ENCODE measurements at places on chromosomes 3 and 15.
A peak's percentile ranks its signal among the peaks of the same experiment; 100 is the strongest.

- no peak for DNase-seq
These were observed 90.0 kb downstream of the LRRK1 start for GRCh38 chr15:101009176-101009575.

- DNase-seq = no peak
These were observed 38.6 kb downstream of the ATP1B3 start for GRCh38 chr3:141915016-141915415.

- DNase-seq = no peak
These were observed 65.7 kb upstream of the IL12A start for GRCh38 chr3:159922861-159923312.

GRCh38 chr3:134754768-134755559 lies 40.1 kb upstream of the EPHB1 start:
- DNase-seq = peak; percentile 85

DNA sequence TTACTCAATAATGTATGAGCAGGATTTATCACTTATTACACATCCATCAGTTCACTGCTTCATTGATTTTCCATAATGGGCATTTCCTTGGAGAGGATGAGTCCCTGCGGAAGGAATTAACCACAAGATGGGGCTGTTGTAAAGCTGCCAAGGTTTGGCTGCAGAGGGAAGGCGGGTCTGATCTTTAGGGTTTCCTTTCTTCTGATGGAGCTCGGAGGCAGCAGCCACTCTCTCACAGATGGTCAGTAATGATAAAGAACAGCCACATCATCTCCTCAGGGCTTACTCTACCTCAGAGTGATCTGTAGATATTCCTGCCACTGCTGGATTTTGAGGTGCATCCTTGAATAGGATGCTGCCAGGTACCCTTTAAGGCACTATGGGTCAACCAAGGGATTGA lies 115.2 kb downstream of the USP13 start:
- DNase-seq = peak; percentile 80

DNA sequence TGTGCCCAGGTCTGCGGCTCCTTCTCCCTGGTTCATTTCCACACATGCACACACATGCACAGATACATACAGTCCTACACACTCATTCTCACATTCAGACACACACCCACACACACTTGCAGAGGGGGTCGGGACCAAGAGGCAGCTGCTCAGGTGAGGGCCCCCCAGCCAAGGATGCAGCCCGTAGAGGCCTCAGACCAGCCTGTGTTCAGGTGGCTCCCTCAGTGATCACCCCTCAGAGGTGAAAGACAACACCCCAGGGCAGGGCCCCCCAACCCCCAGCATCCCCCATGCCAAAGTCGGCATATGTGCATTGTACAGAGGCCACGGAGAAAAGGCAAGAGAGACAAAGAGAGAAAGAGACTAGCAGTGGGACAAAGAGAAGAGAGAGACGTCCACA lies 5.9 kb upstream of the CORO2B start:
- no peak for DNase-seq

- DNase-seq = peak; percentile 65
These were observed 205.9 kb downstream of the CD47 start for GRCh38 chr3:107884719-107885460.

DNA sequence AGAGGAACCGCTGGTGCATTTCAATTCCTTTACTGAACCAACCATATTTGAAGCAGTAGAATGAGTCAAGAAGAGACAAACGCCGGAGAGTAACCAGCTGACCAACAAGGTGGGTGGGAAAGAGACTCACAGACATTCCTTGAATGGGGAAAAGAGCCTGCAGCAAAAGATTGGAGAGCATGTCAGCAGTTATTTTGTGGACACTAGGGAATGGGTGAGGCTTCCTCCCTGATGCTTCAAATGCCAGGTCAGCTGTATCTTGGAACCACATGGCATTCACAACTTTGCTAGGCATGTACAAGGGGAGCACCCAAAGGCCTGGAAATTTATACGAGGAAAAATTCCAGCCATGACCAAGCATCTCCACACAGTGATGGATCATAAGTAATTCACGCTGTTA lies 29.9 kb upstream of the ZKSCAN7 start:
- DNase-seq = no peak

- DNase-seq = no peak
These were observed 198.7 kb upstream of the CMC1 start for GRCh38 chr3:28042707-28043106.

- no peak for DNase-seq
These were observed 422.2 kb upstream of the ADAMTS9 start for GRCh38 chr3:65109966-65110500.

DNA sequence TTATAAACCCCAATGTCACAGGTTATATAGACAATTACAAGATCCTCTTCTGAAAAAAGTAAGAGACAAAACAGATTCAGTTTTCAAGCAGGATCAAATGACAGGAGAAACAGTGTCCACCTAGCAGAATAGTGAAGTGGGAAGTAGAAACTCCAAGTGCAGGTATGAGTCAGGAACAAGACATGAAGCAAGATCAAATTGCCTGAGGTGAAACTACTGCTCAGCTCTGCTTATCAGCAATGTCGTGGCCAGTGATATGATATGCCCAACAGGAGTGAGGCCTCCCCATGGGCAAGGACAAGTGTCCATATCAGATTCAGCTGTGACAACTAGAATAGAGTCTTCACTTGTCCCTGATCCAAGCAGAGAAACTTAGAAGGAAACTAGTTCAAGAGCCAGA lies 100.0 kb downstream of the ZMAT3 start:
- no peak for DNase-seq

GRCh38 chr3:6739288-6739687 lies 121.6 kb upstream of the GRM7 start:
- no peak for DNase-seq

GRCh38 chr3:24158761-24159454 lies 213.8 kb downstream of the NR1D2 start:
- no peak for DNase-seq

- no peak for DNase-seq
These were observed 321.2 kb downstream of the WDR72 start for GRCh38 chr15:53437985-53438841.

GRCh38 chr15:32099097-32099785 lies 68.9 kb downstream of the CHRNA7 start:
- DNase-seq = no peak

- no peak for DNase-seq
These were observed 4.4 kb downstream of the ARHGAP31 start for GRCh38 chr3:119298565-119298941.

GRCh38 chr3:133865136-133865855 lies 30.4 kb downstream of the RAB6B start:
- DNase-seq = no peak

DNA sequence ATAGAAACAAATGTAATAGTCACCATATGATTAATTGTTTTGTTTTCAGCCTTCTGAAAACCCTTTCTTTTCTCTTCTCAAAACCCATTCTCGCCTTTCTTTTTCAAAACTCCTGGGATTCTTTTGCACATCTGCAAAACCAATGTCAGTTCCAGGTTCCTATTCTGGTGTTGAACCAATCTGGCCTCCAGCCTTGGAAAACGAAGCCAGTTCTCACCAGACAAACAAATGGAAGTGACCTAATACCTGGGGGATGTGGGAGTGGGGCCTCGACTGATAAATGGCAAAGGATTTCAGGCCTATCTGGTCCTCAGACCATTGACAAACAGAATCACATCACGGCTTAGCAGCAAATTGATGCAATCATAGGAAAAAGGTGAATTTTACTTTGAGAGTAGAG lies 73.0 kb downstream of the COL8A1 start:
- no peak for DNase-seq

- DNase-seq = no peak
These were observed 18.3 kb downstream of the OSBPL10 start for GRCh38 chr3:31962801-31963205.

GRCh38 chr3:42547401-42547945 lies 34.3 kb downstream of the SEC22C start:
- DNase-seq = peak; percentile 86

DNA sequence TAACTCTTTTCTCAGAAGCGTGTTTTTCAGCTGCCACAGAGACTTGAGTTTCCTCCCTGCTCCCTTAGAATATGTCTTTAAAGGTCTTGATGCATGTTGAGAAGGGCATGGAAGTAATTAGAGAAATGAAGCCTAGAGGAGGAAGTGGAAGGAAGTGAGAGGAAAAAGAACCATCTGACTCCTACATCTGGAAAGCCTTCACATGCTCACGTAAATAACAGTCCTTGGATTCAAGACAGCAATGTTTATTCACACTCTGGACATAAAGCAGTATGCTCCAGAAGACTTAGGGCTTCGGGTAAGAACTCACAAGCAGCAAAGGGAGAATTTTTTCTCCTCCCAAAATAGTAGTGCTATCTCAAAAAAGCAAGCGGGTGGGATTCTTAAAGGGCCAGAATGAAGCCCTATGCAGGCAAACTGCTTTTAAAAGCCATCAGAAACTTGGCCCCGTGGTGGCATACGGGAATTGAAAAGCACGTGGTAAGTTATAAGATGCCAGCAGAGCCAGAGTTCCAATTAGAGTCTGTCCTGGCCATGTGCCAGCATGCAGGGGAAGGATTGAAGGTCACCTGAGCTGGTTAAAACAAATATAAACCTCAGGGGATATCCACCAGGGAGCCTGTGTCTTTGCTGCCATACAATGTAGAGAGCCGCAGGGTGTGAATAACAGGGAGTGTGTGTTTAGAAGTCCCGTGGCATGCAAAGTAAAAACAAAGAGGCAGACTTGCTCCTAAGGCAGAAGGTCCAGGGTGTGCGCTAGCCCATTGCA lies 380.8 kb upstream of the NDN start:
- no peak for DNase-seq

DNA sequence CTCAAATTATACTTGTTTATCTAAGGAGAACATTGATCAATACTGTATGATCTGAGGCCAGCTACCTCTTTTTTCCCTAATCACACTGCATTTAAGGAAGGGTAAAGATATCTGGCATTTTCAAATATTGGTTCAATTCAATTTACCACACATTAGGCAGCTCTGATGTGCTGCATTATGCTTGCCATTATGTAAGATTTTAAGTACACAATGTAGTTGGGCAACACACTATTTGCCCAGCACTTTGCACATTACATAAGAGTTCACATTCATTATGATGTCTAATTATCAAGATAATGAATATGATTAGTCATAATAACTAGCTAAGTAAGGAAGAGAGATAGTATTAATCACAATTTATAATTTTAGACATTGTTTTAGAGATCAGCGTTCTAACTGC lies 196.3 kb downstream of the BCHE start:
- no peak for DNase-seq

GRCh38 chr3:45559560-45560118 lies 34.9 kb upstream of the LIMD1 start:
- no peak for DNase-seq

DNA sequence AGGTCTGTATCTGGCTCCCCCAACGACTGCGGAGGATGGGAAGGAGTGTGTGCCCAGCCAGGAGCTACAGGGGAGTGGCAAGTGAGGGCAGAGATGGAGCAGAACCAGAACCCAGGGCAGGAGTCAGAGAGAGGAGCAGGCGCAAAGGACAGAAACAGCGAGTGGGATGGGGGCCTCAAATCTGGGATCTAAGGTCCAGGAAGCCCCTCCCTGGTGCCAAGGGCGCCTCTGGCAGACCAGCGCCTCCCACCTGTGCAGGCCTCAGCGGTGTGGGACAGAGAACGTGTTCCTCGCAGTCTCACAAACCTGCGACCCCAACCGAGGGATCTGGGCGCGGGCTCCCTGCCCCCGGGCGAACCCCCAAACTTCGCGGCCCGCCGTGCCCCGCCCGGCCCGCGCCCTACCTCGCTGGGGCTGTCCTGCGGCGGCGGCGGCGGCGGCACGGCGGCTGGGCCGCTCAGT lies 301 bp downstream of the PCBP4 start:
- DNase-seq = no peak

GRCh38 chr3:127905556-127905955 lies 9.5 kb upstream of the KBTBD12 start:
- no peak for DNase-seq

DNA sequence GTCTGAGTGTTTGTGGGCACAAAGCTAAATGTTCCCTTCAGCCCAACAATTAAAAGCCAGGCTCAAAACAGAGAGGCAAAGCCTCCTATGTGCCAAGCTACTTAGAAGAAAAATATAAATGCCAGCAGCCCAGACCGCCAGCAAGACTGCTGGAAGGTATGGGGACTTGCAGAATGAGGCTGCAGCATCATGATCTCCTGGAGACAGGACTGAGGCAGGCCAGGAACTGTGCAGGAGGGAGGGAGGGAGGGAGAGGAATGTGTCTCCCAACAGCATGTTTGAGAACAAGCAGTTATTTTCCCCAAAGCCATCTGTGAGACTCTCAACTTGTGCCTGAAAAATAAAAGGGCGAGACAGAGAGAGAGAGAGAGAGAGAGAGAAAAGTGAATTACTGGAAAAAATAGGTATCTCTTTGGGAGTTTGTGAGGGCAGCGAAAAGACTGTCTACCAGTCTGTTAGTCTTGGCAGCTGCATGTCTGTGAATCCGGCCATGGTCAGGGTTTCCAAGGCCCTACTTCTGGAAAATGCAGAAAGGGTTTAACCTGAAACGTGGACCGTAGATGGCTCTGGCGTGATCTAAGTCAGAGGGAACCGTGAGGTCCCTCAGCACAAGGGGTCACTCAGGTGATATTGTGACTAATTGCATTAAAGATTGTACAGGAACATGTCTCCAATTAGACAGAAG lies 139.7 kb upstream of the COL8A1 start:
- DNase-seq = peak; percentile 30

- DNase-seq = no peak
These were observed 84.3 kb downstream of the IQSEC1 start for GRCh38 chr3:12988728-12989454.

DNA sequence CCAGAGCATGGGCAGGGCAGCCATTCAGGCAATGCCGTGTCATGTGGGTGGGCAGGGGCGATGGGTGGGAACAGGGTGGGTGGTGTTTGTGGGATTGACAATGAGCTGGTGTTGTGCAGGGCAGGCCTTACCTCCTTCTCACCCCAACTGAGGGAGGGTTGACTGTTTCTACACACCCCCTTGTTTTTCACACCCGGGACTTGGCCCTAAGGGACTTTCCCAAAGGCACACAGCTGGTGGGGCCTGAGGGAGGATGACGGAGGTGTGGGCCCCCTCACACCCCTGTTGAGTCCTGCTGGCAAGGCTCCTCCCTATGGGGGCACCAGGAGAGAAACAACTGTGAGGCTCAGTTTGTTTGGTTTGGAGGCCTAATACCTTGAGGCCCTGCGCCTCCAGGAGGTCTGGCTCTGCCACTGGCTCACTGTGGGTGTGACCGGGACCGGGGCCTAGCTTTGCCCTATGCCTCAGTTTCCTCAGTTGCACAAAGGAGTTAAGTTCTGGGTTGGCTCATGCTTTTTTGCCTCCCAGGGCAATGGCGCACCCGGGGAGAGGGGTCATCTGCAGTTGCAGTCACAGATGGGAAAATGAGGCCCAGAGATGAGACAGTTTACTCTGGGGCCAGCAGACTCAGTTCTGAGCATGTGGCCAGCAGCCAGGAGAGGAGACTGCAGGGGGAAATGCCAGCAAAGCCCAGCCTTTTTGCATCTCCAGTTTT lies 5.1 kb upstream of the DNAH1 start:
- DNase-seq = no peak

All from AG20443 (cell line).